ENCODE measurements at places on chromosomes 4 and X.

GRCh38 chrX:116427978-116428377 is 8.4 kb upstream of the SLC6A14 start:
- no peak for DNase-seq

DNA sequence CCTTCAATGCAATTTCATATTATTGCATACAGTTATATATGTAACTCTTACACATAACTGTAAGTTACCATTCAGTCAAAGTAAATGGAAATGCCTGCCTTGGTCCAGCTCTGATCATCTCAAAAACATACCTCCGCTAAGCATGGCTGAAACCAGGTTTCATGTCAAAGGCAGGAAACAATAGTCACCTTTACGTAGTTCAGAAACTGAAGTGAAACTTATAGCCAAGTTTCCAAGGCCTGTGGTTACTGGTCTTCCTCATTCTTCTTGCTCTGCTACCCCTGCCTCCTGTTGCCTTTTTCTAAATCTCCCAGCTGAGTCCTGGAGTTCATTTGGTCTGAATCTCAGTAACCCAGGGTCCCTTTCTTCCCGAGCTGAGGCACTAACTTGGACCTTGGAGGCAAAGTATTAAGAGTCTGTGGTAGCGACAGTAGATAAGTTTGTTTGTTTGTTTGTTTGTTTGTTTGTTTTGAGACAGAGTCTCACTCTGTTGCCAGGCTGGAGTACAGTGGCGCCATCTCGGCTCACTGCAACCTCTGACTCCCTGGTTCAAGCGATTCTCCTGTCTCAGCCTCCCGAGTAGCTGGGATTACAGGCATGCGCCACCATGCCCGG is 30.8 kb downstream of the DAPP1 start:
- DNase-seq = peak; percentile 23

GRCh38 chr4:108398316-108398715 is 222.1 kb upstream of the RPL34 start:
- peak; percentile 18 for DNase-seq

GRCh38 chrX:43423876-43424275 is 232.2 kb upstream of the MAOA start:
- no peak for DNase-seq

GRCh38 chrX:41602816-41603345 is 85.9 kb upstream of the GPR34 start:
- no peak for DNase-seq

Measured in CD4-positive, alpha-beta T cell treated with Interleukin-6 for 4 hours (primary cell).